Stimulated activated CD4-positive, alpha-beta T cell treated with anti-CD3 and anti-CD28 coated beads, Interleukin-1b, Interleukin-23, amount 100 ng/mL, for 1 hour (primary cell): ENCODE measurements at places on chromosomes 5 and 9.

GRCh38 chr5:102876610-102877009, 121.5 kb downstream of the PAM start:
- DNase-seq, result no peak

GRCh38 chr9:7690014-7690413, 109.6 kb downstream of the DMAC1 start:
- DNase-seq, result no peak

DNA sequence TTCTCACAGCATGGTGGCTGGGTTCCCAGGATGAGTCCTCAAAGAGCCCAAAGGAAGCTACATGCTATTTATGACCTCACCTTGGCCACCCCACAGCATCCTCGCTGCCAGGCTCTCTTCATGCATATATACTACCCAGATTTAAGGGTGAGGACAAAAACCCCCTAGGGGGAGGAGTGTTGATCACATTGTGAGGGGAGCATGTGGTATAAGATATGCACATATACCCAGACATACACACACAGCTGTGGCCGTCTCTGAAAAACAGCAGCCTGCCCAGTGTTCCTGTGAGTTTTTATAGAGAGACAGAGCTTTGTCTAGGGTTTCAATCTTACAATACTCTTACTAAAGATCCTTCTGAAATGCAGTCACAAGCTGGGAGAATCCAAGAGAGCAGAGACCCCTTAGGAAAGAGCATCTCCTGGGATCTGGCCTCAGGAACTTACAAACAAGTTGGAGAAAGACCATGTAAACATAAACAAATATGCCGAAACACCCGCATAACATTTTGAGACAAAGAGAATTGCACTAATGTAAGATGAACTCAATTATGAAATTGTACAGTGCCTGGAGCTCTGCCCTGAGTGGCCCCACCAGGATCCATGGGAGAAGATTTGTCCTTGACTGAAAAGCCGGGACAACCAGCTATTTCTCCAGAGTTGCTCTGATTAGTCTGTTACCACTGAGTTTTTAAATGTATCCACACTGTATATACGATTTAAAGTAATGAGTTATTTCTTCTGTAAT, 146.4 kb downstream of the GADD45G start:
- DNase-seq, result no peak

DNA sequence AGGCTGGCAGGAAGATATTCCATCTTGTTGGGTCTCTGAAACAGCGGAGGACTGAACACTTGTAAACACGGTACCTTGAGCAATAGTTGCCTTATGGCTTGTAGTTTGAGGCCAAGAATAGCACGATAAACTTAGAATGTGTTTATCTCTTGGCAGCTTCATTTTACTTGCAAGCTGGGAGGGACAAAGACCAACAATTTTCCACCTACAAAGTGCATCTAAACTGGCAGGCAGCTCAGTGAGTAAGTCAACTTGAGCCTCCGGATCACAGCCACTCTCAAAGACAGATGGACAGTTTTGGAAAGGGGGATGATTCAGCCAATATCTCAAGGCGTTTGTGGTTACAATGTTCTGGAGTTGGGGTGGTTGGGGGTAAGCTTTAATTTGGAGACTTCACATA, 652.6 kb downstream of the CETN3 start:
- DNase-seq, result no peak

GRCh38 chr5:53041071-53041692, 52.0 kb downstream of the ITGA2 start:
- DNase-seq, result no peak

- no peak for DNase-seq
Measured at GRCh38 chr9:135512241-135512603, 9.0 kb upstream of the LCN1 start.

DNA sequence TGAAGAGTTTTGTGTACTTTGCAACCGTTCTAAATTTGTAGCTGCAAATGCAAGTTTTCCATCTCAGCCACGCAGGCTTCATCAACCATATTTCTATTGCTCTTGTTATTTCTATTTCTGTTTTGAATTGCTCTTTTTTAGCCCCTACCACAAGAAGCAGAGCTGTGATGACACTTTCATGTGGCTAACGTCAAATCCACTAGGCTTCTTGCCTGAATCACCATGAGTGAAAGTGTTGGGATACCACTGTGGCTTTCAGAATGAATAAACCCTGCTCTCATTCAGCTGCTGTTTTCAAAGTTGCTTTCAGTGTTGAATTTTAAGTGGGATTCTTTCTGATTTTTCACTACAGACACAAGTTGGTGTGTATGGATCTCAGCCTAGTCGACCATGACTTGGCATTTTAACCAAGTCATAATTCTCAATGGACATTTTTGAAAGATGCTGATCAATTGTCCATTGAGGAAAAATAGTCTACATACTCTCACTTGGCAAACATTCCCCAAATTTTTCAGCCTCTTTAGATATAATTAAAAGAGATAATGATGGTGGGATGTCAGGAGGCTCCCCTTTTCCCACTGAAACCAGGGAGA, 41.0 kb upstream of the MTAP start:
- DNase-seq, result no peak

- DNase-seq, result no peak
Measured at GRCh38 chr5:96339862-96340261, 93.2 kb downstream of the PCSK1 start.

GRCh38 chr5:158641016-158641415, 458.7 kb downstream of the EBF1 start:
- DNase-seq, result no peak

GRCh38 chr5:144191998-144192397, 21.3 kb downstream of the KCTD16 start:
- no peak for DNase-seq

DNA sequence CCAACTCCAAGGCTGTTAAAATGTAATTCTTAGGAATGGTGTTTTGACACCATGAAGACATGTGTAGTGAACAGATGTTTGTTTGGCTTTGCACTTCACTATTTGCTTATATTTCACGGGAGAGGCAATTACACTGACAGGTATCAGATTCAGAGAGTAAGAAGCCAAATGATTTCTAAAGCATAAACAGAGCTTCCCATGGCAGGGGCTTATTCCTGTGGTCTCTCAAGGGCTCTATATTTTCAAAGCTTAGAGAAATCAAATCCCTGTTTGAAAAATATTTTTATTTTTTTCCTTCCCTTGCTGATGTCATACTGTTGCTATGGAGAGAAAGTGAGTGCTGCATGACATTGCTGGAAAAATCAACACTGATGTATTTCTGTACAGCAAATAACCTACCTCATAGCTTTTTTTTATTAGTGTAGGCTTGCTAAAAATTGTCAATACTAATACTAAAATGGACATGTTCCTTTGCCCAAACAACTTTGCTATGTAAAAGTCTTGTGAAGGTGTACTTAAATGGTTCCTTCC, 161.4 kb downstream of the GIN1 start:
- DNase-seq, result no peak

GRCh38 chr5:98016771-98017170, 756.7 kb upstream of the RGMB start:
- no peak for DNase-seq

DNA sequence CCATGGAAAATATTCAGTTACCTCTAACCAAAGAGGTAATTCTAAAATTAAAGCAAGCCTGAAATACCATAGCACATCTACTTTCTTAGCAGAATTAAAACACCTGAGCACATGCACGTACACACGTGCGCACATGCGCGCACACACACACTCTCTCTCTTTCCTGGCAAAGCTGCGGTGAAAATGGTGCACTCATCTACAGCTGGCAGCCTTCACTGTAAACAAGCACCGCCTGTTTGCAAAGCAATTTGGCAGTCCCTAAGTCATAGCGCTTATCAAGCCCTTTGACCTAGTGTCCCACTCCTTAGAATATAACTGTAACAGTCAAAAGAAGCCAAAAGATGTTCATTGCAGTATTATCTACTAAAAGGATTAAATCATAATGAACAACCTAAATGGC, 278.7 kb downstream of the DENND1A start:
- no peak for DNase-seq

GRCh38 chr9:135281791-135282737, 194.6 kb downstream of the OLFM1 start:
- no peak for DNase-seq

- DNase-seq, result no peak
Measured at GRCh38 chr5:157068785-157069184, 9.9 kb upstream of the HAVCR1 start.

- DNase-seq, result no peak
Measured at GRCh38 chr9:108441726-108442125, 414.1 kb downstream of the ACTL7B start.

DNA sequence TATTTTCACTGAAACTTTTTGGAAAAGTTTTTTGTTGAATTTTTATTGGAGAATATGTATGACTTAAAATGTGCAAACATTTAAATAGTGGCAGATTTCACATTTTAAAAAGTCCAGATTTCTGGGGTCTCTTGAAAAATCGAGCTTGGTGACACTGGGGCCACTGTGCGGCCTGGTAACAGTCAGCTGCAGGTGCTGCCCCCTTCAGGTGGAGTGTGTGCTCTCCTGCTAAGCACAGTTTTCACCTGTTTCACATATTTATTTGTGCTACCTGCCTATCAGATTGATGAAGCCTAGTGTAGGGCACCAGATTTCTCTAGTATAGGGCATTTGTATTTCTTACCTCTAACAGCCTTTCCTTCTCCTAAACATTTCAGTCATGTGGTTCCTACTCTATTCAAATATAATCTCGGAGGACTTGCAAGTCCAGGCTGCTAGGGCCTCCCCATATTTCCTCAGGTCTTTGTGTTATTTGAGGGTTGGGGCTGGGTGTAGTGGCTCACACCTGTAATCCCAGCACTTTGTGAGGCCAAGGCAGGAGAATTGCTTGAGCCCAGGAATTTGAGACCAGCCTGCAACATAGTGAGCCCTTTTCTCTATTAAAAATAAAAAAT, 95.8 kb upstream of the KLF9 start:
- no peak for DNase-seq

DNA sequence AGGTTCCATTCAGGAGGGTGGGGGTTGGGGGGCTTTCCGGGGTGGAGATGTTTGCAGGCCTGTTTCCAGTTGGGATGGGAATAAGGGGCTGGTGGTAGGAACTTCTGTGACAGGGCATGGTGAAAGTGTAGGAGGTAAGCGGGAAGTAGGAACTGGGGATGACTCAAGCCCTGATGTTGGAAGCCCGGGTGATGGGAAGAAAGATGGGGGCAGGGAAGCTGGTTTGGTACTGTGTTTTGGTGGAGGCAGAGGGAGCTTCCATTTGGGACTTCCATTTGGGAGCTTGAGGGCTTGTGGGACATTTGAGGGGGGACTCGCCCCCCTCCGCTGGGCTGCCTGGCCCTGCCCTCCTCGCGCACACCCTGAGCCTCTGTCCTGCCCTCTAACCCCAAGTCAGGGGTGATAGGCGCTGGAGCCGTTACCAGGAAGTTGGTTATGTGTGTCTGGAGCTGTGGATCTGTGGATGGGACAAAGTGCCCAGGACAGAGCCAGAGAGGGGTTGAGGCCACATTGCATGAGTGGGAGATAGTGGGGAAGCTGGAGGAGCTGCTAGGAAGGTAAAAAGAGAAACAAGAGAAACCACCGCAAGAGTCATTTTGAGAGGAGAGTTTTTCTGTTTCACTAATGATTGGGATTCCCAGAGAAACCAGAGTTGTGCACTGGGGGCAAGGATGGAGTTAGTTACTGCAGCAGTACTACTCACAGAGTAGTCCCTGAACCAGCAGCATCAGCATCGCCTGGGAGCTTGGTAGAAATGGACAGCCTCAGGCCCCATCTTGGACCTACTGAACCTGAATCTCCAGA, 6.6 kb downstream of the RGS14 start:
- DNase-seq, result no peak

DNA sequence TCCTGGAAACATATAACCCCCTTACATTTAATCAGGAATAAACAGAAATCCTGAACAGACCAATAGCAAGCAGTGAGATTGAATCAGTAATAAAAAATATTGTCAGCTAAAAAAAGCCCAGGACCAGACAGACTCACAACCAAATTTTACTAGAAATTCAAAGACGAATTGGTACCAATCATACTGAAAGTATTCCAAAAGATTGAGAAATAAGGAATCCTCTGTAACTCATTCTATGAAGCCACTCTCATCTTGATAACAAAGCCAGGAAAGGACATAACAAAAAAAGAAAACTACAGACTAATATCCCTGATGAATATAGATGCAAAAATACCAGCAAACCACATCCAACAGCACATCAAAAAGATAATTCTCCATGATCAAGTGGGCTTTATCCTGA, 714.0 kb downstream of the SEMA5A start:
- DNase-seq, result no peak

- no peak for DNase-seq
Measured at GRCh38 chr5:111261610-111262009, 37.4 kb downstream of the CAMK4 start.

DNA sequence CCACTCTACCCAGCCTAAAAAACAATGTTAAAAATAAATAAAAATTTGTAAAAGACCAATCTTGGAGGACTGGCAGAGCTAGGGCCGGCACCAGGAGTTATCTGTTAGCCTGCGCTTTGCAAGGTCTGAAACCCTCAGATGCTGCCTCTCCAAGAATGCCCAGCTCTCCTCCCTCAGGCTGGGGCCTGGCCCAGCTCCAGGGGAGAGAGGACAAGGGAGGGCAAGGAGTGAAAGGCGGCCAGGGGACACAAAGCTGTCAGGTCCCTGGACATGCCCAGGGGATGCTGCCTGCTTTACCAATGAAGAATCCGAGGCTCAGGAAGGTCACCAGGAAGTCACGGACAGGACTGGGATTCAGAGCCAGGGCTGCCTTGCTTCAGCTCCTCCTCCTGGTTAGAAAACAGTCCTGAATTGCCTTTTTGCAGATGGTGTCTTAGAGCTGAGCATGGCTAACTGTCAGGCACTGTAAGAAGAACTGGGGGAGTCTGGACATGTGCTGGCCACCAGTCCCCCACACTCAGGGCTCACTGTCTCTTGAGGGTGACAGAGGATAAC, 5.5 kb upstream of the N4BP3 start:
- no peak for DNase-seq

- DNase-seq, result no peak
Measured at GRCh38 chr5:152883066-152883775, 478.1 kb upstream of the NMUR2 start.

DNA sequence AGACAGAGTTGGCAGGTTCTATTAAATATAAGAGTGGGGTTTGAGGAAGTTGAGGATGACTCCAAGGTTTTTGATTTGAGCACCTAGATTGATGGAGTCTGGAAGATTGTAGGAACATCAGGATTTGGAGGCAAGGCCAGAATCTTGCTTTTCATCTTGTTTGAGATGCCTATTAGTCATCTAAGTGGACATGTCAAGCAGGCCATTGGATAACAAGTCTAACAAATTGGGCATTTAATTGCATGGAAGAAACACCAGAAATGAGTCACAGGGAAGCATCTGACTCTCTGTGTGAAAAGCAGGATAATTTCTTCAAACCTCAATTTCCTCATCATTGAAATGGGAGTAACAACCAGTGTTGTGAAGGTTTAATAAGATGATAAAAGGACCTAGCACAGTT, 53.3 kb upstream of the ARL15 start:
- DNase-seq, result no peak

- DNase-seq, result no peak
Measured at GRCh38 chr5:57594436-57594835, 111.8 kb upstream of the ACTBL2 start.

GRCh38 chr9:27638716-27639115, 65.4 kb upstream of the C9orf72 start:
- DNase-seq, result no peak
